ENCODE measurements at places on chromosomes 5 and 9.
A peak's percentile ranks its signal among the peaks of the same experiment; 100 is the strongest.

GRCh38 chr9:38061326-38061977 lies 7.6 kb downstream of the SHB start:
- no peak for DNase-seq

- no peak for DNase-seq
Observed at GRCh38 chr9:112823257-112823656, 67.4 kb downstream of the SLC46A2 start.

- no peak for DNase-seq
Observed at GRCh38 chr9:14779566-14780022, 57.1 kb upstream of the CER1 start.

- DNase-seq = no peak
Observed at GRCh38 chr5:111855356-111855755, 98.4 kb upstream of the NREP start.

GRCh38 chr5:15690611-15691010 lies 190.6 kb downstream of the FBXL7 start:
- no peak for DNase-seq

GRCh38 chr9:29068461-29068860 lies 1495.2 kb upstream of the C9orf72 start:
- DNase-seq = no peak

DNA sequence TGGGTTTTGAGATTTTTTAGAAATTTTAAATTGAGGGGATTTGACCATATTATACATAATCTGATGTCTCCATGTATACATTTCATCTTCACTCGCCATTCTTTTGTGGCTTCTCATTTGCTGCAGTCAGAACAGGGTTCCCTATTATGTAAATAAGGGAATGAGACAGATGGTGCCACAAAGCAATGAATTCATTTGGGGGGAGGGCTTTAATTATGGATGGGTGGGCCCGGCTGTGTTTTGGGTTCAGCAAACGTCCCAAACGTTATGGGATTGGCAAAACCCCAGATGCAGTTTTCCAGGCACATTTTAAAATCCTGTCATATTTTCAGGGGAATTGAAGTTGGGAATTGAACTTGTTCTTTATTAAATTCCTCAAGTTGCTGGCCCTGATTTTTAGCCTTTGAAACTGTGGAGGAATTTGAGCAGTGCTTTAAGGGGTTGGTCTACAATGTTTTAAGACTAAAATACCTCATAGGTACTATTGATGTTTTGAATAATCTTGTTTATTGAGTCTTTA lies 558.5 kb upstream of the ZNF462 start:
- DNase-seq = no peak

GRCh38 chr5:38793099-38793498 lies 52.7 kb upstream of the OSMR start:
- DNase-seq = no peak

DNA sequence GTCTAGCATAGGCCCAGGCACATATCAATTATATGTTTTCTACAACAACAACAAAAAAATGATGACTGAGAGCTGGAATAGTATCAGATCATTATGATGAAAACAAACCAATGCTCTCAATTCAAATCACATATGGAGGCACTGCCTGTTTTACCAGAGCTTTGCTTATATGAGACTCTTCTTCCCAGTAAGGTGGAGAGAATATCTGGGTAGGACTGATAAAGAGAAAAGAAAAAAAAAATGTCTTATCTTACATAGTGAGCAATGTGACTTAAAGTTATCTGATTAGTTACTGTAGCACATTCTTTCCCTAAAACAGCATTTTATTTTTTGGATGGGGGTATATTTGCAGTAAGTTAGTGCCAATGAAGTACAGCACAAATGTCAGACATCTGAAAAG lies 154.8 kb downstream of the RAB3C start:
- no peak for DNase-seq

DNA sequence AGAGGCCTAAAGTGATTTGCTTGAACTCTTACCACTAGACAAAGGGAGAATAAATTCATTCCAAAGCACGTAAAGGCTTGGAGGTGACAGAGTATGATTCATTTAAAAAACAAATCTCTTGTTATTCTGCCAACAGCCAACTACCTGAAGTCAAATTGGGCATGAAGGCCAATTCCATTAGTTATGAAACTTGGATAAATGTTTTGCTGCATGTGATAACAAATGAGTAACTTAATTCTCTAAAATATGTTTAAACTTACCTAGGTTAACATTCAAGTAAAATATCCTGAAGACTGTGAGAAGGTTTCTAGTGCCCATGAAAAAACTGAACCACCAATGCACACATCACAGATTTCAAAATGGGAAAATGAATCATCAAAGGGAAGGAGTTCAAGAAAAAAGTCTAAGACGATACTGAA lies 120.1 kb upstream of the TSLP start:
- DNase-seq = no peak

GRCh38 chr5:160643616-160644240 lies 208.3 kb downstream of the ATP10B start:
- no peak for DNase-seq

GRCh38 chr9:129717991-129718390 lies 34.9 kb downstream of the PTGES start:
- DNase-seq = no peak

GRCh38 chr5:4511996-4512656 lies 628.0 kb upstream of the ADAMTS16 start:
- DNase-seq = no peak

- no peak for DNase-seq
Observed at GRCh38 chr9:32965999-32966722, 35.3 kb downstream of the APTX start.

- no peak for DNase-seq
Observed at GRCh38 chr5:176639981-176640380, 7.3 kb upstream of the TSPAN17 start.

- DNase-seq = no peak
Observed at GRCh38 chr5:56837381-56837780, 22.0 kb downstream of the MAP3K1 start.

GRCh38 chr9:296411-296810 lies 81.7 kb downstream of the DOCK8 start:
- DNase-seq = no peak

- DNase-seq = no peak
Observed at GRCh38 chr5:107457138-107457537, 213.6 kb downstream of the EFNA5 start.

- no peak for DNase-seq
Observed at GRCh38 chr9:86315078-86315477, 32.7 kb upstream of the ISCA1 start.

DNA sequence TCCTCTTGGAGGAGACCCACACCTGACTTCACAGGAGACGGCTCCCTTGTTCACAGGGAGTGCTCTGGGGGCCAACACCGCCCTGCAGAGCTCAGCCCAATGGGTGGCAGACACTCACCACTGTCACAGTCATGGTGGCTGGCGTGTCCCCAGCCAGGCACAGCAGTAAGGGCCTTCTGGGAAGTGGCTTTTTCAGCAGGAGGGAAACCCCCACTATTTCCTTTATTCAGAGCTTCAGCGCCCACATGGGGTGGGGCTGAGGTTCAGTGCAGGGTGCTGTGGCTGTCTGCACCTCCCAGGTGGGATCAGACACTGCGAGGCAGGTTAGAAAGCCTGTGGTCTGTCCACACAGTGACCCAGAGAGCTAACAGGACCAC lies 3.6 kb upstream of the SNAPC4 start:
- DNase-seq = peak; percentile 64

- DNase-seq = no peak
Observed at GRCh38 chr5:41748631-41749030, 121.6 kb downstream of the OXCT1 start.

- peak; percentile 20 for DNase-seq
Observed at GRCh38 chr9:132169672-132170392, 8.0 kb downstream of the NTNG2 start.

- DNase-seq = no peak
Observed at GRCh38 chr5:158819840-158820620, 279.7 kb downstream of the EBF1 start.

- DNase-seq = no peak
Observed at GRCh38 chr5:57532513-57533497, 50.2 kb upstream of the ACTBL2 start.

DNA sequence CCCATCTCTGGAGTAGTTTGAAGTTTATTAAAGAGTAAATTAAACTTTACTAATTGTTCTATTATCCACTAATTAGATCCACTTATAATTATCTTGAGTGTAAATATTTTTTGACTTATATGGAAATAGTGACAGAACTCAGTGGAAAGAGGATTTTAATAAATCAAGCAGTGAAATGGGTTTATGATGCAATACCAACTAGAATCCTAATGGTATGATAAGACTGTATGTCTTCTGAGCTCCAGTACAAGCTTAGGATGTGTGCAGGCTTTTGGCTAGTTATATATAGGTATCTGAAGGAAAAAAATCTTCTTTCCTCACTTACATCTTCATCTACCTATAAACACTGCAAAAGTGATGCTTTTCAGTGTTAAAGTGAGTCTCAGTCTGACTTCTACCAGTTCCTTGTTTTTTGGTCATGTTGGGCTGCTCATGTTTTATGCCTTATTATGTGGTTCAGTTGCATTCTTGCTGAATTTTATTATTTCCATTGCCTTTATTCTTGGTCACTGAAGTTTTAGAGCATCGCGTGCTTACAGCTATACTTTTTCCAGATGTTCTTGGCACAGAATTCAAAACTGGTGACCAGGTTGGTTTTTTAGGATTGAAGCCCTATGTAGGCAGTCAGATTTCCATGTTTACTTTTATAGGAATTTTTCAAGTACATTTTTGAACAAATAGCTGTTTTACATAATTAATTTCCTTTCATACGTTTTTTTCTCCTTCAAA lies 30.5 kb downstream of the XRCC4 start:
- no peak for DNase-seq

DNA sequence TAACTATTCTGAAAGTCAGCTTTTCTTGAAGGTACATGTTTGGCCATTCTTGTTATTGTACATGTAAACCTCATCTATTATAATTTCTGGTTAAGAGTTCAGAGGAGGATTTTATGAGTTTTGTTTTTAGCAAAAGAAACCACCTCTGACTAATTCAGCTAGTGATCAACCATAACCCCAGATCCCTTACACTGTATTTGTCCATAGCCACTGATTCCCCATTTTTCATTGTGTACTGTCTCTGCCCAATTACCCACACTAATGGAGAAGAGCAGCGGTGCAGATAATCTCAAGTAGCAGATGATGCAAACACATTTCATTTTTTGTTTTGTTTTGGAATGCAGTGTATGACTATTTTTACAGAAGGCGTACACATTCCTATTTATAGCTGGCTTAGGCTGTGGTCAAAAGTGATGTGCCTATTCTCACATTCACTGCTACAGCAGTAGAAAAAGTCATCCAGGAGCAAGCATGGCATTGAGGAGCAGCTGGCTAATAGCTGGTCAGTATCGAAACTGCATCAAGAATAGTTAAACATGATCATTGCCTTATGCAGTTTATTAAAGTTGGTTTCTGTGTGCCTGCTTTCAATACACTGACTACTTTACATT lies 988.3 kb downstream of the DTWD2 start:
- no peak for DNase-seq

- no peak for DNase-seq
Observed at GRCh38 chr5:98301547-98301946, 471.9 kb upstream of the RGMB start.

- no peak for DNase-seq
Observed at GRCh38 chr5:27474395-27474794, 436.0 kb upstream of the CDH9 start.

GRCh38 chr5:142145106-142145900 lies 36.7 kb downstream of the NDFIP1 start:
- peak; percentile 44 for DNase-seq

- no peak for DNase-seq
Observed at GRCh38 chr9:105647595-105648349, 14.5 kb upstream of the TAL2 start.

DNA sequence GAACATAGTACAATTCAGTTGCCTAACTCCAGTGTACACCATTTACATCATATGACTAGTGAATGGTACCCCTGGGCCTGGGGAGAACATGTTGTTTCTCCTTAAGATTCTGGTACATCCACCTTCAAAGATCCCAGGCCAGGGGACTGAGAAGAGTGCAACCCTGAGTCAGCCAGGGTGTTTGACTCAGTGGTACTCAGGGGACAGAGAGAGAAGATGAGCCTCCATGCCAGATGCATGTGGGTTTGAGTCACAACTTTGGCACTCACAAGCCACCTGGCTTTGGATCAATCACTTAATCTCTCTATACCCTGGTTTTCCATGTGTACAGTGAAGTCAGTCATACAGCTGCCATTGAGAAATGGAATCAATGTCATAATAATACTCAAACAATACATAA lies 53.7 kb downstream of the MAP1B start:
- no peak for DNase-seq

- DNase-seq = no peak
Observed at GRCh38 chr5:173850659-173851058, 37.5 kb upstream of the CPEB4 start.

GRCh38 chr9:133147412-133148198 lies 16.1 kb downstream of the GBGT1 start:
- peak; percentile 88 for DNase-seq

DNA sequence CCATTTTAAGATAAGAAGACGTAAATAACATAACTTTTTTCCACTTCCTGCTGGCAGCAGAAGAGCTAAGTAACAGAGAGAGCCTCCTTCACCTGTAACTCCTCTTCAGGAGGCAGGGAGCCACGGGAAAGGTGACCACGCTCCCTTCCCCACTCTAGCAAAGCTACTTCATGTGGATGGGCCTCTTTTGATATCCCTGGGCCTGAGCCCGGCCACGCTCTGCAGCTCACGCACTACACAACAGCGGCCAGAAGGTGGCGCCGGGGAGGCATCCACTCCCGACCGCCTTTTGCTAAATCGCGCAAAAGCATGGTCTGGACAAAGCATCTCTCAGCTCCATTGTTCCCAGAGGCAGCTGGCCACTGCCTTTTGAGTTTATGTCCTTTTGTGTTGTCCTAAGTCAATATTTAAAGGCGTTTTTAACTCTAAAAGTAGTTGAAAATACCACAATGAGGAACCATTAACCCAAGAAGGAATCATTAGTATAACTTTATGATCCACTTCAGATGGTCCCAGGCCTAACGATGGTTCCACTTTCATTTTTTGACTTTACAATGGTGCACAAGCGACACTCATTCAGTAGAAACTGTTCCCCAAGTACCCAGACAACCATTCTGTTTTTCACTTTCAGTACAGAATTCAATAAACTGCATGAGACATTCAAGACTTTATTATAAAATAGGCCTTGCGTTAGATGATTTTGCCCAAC lies 23.6 kb downstream of the CMBL start:
- DNase-seq = peak; percentile 55

DNA sequence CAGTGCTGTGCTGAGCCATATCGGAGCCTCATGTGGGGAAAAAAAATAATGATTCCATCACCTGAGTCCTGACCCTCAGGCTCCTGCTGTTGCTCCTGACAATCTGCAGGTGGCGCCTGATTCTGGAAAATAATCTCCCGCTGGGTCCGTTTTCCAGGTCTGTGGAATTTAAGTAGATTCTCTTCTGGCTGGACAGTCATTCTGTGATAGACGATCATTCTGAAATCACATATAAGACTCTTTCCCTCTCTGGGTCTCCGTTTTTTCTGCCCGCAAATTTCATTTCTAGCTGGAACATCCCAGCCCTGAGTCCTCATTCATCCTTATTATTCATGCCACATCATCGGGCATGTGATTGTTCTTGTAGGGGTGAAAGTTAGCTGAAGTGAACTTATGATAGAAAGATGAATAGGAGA lies 22.1 kb upstream of the STXBP1 start:
- no peak for DNase-seq

- DNase-seq = no peak
Observed at GRCh38 chr5:23717486-23717885, 210.1 kb downstream of the PRDM9 start.

Data from T-cell (primary cell).